ENCODE measurements at places on chromosomes 11 and 22.
A peak's percentile ranks its signal among the peaks of the same experiment; 100 is the strongest.

- no peak for DNase-seq
Measured at GRCh38 chr11:116498161-116498560, 274.6 kb downstream of the BUD13 start.

GRCh38 chr11:7964261-7964660, 986 bp downstream of the NLRP10 start:
- no peak for DNase-seq

DNA sequence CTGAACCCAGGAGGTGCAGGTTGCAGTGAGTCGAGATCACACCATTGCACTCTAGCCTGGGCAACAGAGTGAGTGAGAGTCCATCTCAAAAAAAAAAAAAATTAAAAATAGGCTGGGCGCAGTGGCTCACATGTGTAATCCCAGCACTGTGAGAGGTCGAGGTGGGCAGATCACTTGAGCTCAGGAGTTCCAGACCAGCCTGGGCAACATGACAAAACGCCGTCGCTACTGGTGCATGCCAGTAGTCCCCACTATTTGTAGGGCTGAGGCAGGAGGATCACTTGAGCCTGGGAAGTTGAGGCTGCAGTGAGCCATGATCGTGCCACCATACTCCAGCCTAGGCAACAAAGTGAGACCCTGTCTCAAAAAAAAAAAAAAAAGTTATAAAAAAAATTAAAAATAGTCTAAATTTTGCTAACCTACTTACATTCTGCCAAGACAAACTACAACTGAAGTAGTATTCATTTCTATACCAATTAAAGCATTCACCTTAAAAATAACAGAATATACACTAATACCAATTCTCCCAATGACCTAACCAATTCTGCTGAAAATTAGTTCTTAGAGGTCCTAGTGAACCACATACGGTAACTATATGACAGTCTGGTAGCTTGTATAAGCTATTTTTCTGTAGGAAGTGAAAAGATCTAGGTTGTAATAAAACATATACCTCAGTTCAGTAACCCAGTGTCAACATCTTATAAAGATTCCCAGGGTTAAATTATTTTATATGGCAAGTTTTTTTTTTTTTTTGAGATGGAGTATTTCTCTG, 7.1 kb downstream of the DDX6 start:
- DNase-seq = no peak

DNA sequence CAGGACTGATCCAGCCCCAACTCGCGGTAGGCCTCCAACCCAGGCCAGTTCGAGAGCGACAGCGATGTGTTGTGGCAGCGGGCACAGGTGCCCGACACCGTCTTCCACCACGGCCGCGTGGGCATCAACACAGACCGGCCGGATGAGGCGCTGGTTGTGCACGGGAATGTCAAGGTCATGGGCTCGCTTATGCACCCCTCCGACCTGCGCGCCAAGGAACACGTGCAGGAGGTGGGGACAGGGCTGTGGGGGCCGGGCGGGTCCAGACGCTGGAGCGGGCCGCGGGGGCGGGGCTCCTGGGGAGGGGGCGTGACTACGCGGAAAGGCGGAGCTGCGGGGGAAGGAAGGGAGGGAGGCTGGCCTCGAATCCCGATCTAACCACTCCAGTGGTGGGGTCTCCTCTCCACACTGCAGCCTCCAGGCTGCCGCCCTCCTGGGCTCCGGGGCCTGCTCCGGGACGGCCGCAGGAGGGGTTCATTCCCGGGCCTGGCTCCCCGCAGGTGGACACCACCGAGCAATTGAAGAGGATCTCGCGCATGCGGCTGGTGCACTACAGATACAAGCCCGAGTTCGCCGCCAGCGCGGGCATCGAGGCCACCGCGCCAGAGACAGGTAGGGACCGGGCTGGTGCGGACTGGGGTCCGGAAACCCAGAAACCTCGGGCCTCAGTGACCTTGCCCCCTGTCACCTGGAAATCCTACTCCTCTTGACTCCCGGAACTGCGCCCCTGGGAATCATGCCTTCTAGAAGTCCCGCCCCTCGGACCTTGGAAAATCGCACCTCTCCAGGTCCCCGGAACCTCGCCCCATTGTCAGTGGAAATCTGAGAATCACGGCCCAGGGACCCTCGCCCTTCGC, 14.9 kb downstream of the TMEM258 start:
- no peak for DNase-seq

- no peak for DNase-seq
Measured at GRCh38 chr22:27197618-27198017, 540.2 kb downstream of the MIAT start.

DNA sequence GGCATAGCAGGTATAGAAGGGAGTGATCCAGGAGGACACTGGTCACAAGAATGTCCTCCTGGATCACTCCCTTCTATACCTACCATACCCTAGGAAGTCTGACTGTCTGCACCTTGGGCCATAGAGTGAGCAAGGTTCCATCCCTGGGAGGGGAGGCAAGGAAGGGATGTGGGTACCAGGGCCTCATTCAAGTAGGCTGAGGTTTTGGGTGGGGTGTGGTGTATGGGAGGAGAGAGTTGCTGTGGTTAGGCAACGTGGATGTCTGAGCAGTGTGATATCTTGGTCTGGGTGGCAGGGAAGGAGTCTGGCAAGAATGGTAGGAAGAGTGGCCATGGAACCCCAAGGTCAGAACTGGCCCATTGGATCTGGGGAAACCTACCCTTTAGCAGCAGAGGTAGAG, 13.2 kb downstream of the PPFIBP2 start:
- DNase-seq = no peak

DNA sequence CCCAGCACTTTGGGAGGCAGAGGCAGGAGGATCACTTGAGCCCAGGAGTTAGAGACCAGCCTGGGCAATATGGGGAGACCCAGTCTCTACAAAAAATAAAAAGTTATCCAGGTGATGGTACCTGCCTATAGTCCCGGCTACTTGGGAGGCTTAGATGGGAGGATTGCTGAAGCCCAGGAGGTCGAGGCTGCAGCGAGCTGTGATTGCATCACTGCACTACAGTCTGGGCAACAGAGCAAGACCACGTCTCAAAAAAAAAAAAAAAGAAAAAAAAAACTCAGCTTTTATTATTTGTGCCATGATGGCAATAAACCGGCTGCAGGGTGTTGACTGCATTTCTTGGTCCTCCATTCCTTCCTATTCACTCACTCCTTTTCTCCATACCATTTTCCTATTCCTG, 33.6 kb upstream of the TFIP11 start:
- no peak for DNase-seq

GRCh38 chr11:73637012-73637411, 9.4 kb upstream of the PLEKHB1 start:
- no peak for DNase-seq

DNA sequence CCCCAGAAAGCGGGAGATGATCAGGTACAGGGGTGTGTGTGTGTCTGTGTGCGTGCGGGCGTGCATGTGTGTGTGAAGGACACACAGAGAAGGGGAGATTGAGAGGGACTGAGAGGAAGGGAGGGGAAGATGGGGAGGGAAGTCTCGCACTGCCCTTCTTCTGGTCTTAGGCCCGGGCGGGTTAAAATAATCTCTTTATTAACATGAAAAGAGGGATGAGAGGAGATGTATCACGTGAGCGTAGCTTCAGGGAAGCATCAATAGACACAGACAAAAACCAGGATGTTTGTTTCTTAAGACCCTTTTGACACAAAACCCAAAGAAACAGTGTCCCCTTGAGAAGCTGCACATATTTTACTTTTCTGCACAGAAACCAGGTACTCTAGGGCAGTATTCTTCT, 347.3 kb downstream of the BRD1 start:
- no peak for DNase-seq

DNA sequence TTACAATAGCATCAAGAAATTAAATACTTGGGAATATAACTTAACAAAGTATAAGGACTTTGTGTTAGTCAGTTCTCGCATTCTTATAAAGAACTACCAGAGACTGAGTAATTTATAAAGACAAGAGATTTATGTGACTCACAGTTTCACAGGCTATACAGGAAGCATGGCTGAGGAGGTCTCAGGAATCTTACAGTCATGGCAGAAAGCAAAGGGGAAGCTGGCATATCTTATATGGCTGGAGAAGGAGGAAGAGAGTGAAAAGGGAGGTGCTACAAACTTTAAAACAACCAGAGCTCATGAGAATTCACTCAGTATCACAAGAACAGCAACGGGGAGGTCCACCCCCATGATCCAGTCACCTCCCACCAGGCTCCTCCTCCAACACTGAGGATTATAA, 32.0 kb upstream of the CCDC134 start:
- no peak for DNase-seq

DNA sequence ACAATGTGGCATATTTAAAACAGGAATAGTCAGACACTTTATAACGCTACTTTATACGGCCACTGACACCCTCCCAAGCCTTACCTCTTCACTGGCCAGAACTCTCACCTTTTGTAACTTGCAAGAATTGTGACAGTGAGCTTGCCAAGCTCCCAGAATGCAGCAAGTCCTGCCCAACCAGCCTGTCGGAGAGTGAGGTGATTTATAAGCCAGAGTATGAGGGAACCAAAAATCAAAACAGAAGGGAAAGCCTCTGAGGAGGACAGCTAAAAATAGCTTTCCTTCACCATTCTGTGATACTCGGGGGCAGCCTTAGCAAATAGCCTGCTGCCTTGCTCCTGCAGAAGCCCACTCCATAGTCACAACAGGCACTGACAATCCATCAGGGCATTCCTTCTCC, 229.7 kb downstream of the FAM76B start:
- DNase-seq = no peak

GRCh38 chr11:74157169-74157568, 13.6 kb downstream of the C2CD3 start:
- DNase-seq = peak; percentile 11

DNA sequence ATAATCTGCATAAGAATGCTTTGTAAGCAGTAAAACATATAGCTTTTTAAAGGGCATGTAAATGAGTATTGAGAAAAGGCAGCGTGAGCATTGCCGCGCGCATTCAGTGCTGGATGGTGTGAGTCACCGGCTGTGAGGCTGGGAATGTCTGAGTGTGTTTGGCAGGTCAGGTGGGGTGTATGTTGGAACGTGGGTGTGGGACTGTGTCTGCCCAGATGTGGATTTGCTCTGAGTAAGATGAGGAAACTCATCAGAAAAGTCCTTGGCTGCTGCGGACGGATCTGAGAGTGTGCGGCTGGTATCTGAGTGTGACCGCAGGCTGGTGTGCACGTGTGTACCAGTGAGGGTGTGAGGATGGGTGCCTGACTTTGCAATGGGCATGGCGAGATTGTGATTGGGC, 66.2 kb upstream of the NECTIN1 start:
- no peak for DNase-seq

DNA sequence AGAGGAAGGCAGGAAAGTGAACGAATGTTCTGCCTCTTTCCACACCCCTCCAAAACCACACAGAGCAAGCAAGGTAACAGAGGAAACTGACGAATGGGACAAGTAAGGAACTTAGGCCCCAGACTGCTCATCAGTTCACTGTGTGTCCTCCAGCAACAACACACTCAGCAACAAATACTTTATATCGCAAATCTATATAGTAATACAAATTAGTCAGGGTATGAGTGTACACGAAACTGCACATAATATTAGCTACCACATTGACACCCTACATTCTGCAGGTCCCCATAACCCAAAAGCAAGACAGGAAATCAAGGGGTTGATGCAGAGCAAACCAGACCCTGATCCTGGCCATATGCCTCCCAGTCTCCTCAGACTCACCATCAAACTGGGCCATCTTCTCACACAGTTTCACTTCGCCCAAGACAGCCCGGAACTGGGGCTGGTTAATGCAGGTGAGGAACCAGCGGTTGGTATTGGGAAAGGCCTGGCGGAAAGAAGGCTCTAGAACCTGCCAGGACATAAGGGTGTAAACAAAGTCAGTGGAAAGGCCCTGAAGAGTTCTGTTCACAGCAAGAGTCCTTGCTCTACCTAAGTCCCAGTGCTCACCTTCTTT, 6.6 kb downstream of the EEF1G start:
- no peak for DNase-seq

- no peak for DNase-seq
Measured at GRCh38 chr22:38276166-38276565, 3.4 kb upstream of the TMEM184B start.

GRCh38 chr11:3107608-3108182, 50.5 kb upstream of the CARS1 start:
- DNase-seq = no peak

DNA sequence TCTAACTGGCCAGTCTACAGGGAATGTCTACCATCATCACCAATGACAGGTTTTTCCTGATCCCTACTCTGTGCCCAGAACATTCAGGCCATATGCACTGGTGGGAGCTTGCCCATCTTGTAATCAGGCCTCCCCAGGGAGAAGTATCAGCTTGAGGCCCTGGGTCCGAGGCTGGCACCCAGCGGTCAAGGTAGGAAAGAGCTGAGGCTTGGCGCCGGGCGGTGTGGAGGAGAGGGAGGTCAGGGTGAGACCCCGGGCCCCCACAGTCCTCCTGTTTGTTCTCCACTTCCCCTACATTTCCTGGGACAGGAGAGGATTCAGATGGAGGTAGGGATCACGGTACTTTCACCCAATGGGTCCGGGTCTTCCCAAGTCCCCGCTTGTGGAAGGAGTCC, 15.5 kb downstream of the TSKU start:
- no peak for DNase-seq

GRCh38 chr22:26587991-26588613, 1.8 kb downstream of the TPST2 start:
- DNase-seq = no peak

- DNase-seq = no peak
Measured at GRCh38 chr22:37855462-37855861, 6.2 kb downstream of the EIF3L start.

DNA sequence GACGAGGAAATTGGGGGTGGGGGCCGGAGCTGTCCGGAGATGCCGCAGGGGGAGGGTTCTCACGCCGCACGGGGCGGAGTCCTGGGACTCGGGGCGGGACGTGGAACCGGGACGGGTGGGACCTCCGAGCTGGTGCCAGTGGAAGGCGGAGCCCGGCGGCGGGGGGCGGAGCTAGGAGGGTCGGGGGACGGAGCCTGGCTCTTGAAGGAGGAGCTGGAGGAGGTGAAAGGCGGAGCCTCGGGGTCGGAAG, 271 bp downstream of the FKBP2 start:
- DNase-seq = no peak

DNA sequence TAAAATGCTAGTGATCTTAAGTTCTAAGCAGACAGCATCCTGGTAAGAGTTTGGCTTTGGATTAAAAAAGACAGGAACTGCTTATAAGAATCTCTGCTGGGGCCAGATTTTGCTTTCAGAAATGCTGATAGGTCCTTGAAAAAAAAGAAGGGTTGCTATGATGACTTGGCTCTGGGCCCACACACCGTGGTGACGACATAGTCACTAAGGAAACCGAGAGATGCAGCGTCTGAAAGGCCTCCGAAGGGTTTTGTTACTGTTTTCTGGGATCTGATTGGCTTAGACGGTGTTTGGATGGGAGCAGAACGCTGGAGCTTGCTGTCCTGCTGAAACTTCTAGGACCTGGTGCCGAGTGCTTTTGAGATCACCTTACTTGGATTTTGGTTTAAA, 8.4 kb downstream of the FAM118A start:
- DNase-seq = no peak

DNA sequence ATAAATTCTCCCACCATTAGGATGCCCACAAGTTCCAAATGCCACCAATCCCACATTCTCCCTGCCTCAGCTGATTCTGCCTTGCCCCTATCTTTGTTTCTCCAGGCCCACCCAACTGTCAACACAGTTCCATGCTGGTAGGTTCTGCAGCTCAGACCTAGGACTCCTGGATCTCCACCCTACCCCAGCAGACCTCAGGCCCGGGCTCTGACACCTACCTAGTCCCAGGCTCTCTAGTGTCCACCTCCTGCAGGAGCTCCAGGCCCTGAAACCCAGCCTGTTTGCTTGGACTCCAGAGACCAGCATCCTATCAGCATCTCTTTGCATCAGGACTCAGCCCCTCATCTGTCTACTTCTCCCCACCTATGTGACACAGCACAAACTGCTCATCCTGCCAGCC, 86.5 kb downstream of the PDE2A start:
- no peak for DNase-seq

- DNase-seq = no peak
Measured at GRCh38 chr11:104090767-104091166, 54.3 kb downstream of the DDI1 start.

Measured in NCI-H1048 (cell line).